Stimulated activated CD8-positive, alpha-beta memory T cell treated with anti-CD3 and anti-CD28 coated beads, Interleukin-7, amount 100 ng/mL, for 1 hour (primary cell): ENCODE measurements at places on chromosomes 4 and X.

- no peak for DNase-seq
Measured at GRCh38 chr4:7352486-7352885, 82.2 kb downstream of the PSAPL1 start.

DNA sequence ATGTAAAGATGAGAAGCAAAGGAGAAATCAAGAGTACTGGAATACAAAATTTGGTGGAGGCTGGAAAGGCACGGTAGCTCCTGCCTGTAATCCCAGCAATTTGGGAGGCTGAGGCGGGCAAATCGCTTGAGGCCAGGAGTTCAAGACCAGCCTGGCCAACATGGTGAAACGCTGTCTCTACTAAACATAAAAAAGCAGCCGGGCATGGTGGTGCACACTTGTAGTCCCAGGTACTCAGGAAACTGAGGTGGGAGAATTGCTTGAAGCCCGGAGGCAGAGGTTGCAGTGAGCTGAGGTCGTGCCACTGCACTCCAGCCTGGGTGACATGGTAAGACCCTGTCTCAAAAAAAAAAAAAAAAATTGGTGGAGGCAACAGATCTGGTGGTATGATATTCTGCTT lies 1086.0 kb downstream of the NLGN4X start:
- DNase-seq = no peak

- no peak for DNase-seq
Measured at GRCh38 chr4:24195991-24196736, 306.3 kb upstream of the PPARGC1A start.

DNA sequence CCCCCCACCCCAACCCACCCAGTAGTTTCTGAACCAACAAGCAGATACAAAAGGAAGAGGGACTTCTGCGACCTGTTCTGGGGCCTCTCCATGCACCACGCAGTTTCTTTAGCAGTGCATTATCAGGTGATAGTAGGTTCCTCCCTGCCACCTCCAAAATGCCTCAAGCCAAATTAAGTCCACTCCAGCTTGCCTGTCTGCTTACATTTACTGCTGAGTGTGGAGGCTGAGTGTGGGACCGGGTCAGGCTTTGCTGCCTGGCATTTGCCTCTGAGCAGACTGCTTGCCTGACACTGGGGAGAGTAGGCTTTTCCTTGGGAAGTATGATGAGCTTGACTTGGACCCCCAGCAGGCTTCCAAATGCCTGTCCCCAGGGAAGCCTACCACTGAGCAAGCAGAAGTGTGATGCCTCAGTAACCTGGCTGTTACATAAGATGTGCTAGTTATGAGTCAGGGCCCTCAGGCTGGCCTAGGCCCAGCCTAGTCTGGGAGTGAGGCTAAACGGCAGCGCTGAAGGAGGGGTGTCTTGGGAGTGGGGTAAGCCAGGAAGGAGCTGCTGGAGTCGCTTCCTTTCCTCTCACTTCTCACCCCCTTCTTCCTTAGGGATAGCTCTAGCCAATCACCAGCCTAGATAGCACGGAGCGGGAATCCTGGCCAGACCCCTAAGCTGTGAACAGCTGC lies 9.0 kb downstream of the TSC22D3 start:
- no peak for DNase-seq

DNA sequence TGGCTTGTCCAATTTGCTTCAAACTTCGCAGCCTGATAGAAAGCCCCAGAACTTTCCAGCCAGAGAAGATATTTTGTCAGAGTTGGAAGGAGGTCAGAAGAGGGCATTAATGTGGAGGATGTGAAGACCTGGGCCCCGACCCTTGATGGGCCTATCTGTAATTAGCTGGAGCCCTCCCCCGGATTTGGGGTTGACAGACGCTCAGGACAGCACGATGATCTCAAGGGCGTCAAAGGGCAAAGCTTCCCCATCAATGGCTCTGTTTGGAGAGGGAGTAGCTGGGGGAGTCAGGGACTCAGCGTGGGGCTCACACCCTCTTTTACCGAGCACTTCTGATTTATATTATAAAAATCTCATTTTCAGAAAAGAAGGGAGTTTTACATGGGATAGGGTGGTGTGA lies 59.0 kb upstream of the PPP2R3B start:
- DNase-seq = no peak

DNA sequence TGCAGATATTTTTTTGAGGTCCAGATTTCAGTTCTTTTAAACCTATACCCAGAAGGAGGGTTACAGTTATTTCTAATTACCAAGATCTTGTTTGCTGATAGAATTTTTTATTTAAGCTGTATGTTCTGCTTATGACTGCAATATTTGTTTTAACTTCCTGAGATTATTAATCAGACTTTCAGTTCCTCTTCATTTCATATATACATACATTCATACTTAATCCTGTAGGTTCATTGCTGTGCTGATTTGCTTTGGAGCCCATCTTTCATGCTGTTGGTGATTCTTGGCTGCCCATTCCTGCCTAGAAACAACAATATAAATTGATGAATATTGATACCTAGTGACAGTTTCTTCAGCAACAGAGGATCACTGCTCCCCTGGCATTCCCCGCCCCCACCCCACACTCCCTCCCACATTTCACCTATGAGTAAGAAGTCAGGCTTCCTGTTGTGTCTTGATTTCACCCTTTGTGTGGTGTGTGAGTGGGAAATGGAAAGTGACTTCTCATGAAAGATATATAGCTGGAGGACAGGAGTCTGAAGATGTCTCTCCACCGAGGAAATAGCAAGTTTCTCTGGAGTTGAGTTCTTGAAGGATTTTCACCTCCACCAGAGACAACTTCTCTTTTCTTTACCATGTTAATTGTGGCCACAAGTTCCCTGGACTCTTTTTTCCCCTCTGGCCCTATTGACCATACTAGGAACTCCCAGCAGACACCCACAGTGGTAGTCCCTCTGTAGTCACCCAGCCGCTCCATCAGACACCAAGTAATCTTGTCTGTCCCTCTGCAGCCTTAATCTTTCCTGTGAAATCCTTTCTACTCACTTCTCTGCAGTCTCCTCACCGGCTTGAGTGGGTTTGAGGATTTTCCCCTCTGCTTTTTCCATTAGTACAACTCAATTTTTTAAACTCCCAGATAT lies 118.4 kb downstream of the ASB9 start:
- DNase-seq = no peak

DNA sequence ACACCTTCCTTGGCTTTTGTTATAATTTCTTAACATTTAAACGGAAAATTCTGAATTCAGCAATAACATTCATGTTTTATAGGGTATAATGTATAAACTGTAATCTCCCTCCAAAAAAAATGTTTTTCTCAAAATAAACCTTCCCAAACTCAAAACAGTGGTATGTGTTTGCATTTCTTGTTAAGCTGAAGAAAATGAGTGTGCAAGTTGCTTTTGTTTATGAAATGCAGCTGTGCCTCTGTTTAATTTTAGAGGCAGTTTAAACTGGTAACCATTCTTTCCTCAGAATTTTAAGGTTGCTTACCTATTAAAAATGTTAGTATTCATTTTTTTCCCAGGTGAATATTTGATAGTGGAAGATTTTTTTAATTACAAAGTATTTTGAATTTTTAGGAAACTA lies 105.0 kb upstream of the ANKRD50 start:
- DNase-seq = no peak

DNA sequence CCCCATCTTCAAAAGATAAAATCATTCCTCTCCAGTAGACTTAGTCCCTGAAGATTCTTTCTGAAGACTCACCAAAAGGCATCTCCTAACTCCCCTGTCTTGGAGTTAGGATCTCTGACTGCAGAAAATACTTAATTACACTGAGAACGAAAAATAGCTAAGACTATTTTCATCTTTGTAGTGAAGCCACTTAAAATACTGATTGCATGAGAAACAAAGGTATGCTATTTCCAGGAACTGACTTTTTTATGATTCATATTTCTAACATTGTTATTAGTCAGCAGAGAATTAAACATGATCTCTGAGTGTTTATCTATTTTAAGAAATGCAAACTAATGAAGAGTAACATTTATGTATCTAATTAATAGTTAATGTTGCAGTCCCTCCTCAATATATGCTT lies 71.8 kb upstream of the NR3C2 start:
- DNase-seq = no peak

- no peak for DNase-seq
Measured at GRCh38 chr4:58063404-58064160, 953.4 kb upstream of the IGFBP7 start.

DNA sequence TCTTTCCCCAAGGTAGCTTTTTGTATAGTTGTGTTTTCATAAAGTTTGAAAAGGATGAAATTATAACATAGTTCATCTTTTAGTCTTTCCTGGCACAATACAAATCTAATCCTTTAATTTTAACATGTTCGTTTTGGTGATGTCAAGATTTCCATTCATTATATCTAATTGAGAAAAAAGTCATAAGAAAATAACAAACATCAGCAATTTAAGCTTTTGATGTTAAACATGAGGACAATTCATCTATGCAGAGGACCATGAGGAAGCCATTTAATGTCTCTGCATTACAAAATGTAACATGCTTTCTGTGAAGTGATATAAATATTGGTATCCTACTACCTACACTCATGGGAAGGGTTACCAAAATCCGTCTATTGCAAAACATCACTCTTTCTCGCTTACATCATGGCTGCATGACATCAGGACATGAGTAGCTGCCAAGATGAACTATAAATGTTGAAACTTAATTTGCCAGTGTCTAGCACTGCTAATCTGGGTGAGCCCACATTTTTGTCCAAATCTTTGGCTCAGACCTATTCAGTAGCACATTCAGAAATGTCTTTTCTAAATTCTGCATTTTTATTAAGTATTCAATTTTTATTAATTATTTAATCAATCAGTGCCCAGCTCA lies 9.5 kb downstream of the EPGN start:
- DNase-seq = no peak

- DNase-seq = no peak
Measured at GRCh38 chr4:174794543-174795094, 34.4 kb downstream of the GLRA3 start.

DNA sequence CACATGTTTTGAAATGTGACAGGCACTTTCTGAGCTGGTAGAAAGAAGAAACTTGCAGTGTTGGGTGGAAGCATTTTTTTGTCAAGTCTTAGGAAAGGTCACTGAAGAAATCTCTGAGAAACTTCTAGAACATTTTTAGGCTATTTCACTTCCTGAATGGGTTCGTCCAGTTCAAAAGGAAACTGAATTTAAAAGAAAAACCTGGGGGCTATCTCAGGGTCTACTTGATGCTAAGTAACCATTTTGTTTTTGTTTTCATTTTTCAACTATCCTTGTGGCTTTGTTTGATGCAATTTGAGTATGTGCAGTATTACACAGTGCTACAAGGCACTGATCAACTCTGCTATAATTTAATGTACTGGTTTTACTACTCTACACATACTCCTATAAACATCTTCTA lies 34.0 kb upstream of the AMOT start:
- DNase-seq = no peak

- no peak for DNase-seq
Measured at GRCh38 chr4:73012673-73013072, 56.8 kb downstream of the COX18 start.

- DNase-seq = no peak
Measured at GRCh38 chr4:119113033-119113655, 22.5 kb upstream of the MYOZ2 start.

DNA sequence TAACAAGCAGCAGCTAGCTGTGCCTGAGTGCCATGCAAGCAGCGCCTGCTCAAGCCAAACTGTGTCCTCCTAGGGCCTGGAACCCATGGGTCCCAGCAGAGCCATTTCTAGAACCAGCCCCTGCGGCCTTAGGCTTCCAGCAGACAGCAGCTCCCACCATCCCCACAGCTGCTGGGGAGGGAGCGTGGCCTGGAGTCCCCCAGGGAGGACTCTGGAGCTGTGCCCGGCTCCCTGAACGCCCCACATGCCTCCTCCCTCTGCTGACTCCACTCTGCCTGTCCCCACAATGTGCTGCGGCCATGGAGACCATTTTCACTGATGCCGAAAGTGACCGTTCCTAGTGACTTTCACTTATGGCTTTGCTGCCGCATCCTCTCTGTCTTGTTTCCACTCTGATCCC lies 45.9 kb downstream of the GAK start:
- no peak for DNase-seq
